Activated T-cell treated with anti-CD3 and anti-CD28 coated beads, Interleukin-2, amount 50 U/mL, for 48 hours (primary cell): ENCODE measurements at places on chromosomes 16 and 17.
A peak's percentile ranks its signal among the peaks of the same experiment; 100 is the strongest.

- DNase-seq, result no peak
These were observed 38.8 kb downstream of the SCPEP1 start for GRCh38 chr17:57016764-57017116.

- peak; percentile 74 for DNase-seq
These were observed 23.1 kb upstream of the C16orf78 start for GRCh38 chr16:49350265-49351095.

DNA sequence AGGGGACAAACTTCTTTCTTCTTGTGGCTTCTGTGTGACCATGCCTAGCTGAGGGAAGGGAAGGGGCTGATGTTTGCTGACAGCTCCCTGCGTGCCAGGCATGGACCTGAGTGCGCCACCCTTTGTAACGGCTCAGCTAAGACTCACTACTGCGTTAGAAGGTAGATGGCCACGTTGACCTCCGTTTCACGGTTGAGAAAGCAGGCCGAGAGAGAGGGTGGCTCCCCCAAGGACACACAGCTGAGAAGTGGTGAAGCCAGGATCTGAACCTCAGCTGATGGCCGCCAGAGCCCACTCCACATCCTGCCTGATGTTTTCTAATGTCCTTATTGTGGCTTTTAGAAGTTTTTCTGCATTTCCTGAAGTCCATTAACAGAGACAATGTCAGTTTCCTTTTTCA lies 45.1 kb downstream of the RGS9 start:
- DNase-seq, result no peak

- no peak for DNase-seq
These were observed 16.7 kb downstream of the COQ7 start for GRCh38 chr16:19084139-19084538.
